Prostate gland (tissue), 2 donors: ENCODE measurements at places on chromosomes 3 and 15. TPM values are rescaled to one million over a fixed set of nuclear protein-coding genes. Genes with fewer than 3 reads are reported as not detected.

DNA sequence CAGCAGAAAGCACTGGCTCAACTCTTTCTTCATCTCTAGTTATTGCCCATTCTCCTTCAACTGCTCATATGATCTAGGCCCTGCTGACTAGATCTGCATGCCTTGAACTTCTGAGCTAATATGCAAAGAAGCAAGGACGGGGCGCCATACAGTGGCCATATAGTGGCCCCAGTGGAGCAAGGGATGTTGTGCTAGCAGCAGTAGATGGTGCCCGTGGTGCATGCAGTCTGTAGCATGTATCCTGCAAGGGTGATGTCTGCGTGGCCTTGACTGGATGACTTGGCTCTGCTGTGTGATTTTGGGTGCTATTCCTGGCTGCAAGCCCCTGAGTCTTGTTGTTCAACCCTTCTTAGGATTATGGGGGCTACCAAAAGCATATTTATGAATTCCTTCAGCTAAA lies 12.2 kb upstream of the NMD3 start:
- H3K27me3 ChIP-seq: no peaks in the 10 kb centered on the region
- H3K27ac ChIP-seq: no peak overlapping the region
- H3K36me3 ChIP-seq: no peaks in the 10 kb centered on the region
- no peak overlapping the region for H3K4me3 ChIP-seq
- no peaks in the 10 kb centered on the region for H3K4me1 ChIP-seq

Gene ALDH1A2
- total RNA-seq: 65.0 TPM

Gene TMEM207
- total RNA-seq: not detected

Gene TIGIT
- not detected for total RNA-seq
